ENCODE measurements at places on chromosomes 1 and 21.

- DNase-seq: no peak
Observed at GRCh38 chr21:45324489-45325205, 37.0 kb upstream of the POFUT2 start.

GRCh38 chr21:26405735-26406361, 167.2 kb downstream of the CYYR1 start:
- no peak for DNase-seq

GRCh38 chr1:185936641-185937040, 202.4 kb downstream of the HMCN1 start:
- DNase-seq: no peak

DNA sequence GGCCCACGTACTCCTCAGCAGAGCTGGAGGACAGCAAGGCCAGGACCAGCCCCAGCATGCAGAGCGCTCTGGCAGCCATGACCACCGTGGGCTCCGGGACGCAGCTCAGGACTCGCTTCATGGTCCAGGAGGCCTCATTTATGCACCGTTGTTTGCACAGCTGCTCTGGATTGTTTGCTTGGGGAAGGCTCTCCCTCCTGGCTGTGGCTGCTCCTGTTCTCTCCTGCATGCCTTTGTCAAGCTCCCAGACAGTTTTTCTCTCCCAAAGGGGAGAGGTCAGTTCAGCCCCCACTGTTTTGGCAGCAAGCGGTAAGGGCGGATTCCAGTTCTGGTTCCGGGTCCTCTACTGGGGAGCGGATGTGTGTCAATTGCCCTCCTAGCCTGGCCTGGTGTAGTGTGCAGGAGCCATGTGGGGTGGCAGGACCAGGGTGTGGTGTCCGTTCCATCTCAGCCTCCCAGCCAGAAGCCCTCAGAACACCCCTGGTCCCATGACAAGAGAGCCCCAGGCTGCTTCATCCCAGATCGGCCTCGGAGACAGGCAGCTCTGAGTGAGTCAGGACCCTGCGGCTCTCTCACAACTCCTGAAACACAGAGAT, at the start of gene TFF3:
TFF3 (minus strand) TSS at position 114 of the 596 bp plus-strand sequence; CDS start at position 79, 35 bp downstream.
- no peak for DNase-seq
